HT1080 (cell line): ENCODE measurements at places on chromosomes 1 and 21.

DNA sequence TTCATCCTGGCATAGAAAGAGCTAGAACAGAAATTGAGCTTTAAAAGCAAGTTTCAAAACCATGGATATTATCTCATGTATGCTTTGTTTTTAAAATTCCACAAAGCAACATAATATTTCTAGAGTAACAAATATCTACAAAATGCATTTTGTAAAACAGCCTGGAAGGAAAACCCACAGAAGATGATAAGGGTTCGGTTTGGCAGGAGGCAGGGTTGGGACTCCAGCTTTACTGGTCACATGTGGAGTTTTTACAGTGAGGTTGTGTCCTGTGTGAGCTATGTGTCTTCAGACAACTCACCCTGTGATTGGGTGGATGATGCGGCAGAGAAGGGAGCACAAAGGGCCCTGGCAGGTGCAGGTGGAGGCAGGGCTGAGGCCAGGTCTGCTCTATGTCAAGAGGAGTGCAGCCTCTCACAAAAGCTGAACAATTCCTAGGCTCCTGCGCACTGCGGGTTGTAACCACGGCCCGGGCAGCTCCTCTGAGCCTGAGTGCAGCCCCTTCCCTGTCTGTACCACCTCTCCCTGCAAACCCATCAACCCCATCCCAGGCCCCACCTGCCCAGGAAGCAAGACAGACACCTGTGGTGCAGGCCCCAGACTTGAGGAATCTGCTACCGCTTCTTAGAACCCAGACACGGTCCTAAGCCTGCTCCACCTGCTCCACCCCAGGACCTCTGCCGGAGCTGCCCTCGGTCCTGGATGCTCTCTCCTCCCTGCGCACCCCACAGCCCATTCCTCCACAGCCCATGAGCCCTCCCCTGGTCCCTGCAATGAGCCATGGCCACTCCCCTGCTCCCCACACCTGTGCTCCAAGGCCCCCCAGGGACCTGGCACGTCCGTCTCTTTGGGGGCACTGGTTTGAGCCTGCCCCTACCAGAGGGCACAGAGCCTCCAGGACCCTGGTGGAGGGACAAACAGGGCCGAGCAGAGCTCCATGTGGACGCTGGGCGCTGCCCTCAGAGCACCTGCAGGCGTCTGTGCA lies 2.8 kb upstream of the COL18A1 start:
- no peak for DNase-seq

- DNase-seq = no peak
These were observed 117.1 kb upstream of the CSF3R start for GRCh38 chr1:36599828-36600227.

- DNase-seq = no peak
These were observed 12.5 kb upstream of the PTPN14 start for GRCh38 chr1:214563881-214564280.

DNA sequence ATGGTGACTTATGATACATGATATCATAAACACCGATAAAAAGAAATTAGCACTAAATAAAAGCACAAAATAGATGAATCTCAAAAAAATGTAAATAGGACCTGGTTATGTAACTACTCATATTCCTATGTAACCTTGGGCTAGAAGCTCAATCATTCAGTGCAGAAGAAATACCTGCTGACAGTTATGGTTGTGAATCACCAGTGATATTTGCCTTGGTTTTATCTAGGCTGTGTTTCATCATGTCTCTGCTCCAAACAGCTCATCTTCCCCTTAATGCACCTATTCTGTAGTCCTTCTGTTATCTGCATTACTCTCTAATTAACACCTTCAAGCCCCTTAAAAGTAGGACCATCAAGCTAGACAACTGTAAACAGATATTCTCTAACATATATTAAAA lies 16.3 kb upstream of the PIGC start:
- DNase-seq = no peak

- no peak for DNase-seq
These were observed 38.7 kb downstream of the MAPKAPK2 start for GRCh38 chr1:206723462-206723804.
